ENCODE measurements at places on chromosomes 11 and 22.

GRCh38 chr11:125315079-125315740 lies 150.7 kb downstream of the PKNOX2 start:
- DNase-seq, result no peak

DNA sequence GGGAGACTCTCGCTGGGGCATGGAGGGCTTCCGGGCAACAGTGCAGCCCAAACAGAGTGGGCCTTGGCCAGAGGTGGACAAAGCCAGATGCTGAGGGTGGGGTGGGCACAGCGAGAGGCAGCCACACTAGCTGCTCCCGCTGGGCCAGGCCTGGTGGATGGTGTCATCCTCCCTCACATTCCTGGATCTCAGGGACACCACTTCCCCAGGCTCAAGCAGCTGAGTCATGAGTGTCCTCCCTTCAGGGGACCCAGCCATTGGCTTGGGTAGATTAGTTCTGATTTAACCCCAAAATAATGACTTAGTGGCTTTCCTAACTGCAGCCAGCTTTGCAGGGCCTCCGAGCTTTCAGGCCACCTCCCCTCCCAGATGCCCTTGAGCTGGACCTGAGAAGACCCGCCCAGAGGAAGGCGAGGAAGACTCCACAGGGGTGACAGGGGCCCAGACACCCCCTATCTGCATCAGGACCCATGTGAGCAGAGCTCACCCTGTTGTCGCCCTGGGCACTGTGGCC lies 25.9 kb upstream of the WNT7B start:
- DNase-seq, result no peak

- no peak for DNase-seq
Measured at GRCh38 chr11:11265994-11266606, 87.0 kb downstream of the CSNK2A3 start.

GRCh38 chr11:12717851-12718291 lies 43.6 kb downstream of the TEAD1 start:
- no peak for DNase-seq

GRCh38 chr11:23226331-23227077 lies 366.2 kb upstream of the CCDC179 start:
- no peak for DNase-seq

DNA sequence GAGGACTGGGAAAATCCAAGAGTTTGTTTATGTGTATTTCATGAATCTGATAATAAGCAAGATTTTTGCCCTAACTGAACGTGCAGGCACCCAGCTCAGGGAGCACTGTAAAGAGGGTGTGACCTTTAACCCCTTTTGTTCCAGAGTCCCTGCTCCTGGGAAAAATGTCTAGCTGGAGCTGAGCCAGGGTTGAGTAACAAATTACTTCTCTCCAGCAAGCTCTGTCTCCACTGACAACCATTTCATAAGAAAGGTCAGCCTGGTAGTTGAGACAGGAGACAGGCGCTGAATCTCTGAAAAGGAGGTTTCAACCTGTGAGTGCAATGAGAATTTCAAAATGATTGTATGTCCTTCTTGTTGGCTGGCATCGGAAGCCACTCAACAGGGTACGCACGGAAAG lies 156.4 kb upstream of the NARS2 start:
- DNase-seq, result no peak

DNA sequence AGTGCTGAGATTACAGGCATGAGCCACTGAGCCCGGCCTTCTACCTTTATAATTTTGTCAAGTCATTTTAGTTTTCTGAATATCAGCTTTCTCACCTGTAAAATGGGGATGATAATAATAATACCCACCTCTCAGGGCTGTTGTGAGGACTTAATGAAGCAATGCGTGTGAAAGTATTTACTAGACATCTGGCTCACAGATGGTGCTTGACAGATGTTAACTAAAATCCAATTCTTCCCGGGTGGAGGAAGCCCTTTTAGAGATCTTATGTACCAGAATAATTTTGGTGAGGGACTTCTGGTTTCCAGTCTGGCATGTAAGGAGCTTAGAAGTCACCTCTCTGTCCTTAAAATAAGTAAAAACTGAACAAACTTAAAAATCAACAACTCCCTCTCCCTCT lies 43.7 kb upstream of the NUP160 start:
- no peak for DNase-seq

DNA sequence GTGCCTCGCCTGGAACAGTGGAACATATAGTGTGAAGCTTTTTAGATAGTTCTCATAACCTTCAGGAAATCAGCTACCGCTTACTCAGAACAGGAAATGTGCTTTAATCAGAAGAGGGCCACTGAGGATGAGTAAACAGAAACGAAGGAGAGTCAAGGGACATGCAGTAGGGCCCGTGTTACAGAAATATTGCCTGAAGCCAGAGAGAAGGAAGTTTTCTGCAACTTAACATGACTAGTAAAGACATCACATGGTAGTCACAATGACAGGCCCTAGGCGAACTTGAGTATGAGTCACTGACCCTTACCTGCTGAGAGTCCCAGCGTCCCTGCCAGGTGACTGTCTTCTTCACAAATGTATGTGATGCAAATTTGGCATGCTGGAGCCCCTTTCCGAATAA lies 39.4 kb downstream of the CARD18 start:
- no peak for DNase-seq

GRCh38 chr22:33600113-33600512 lies 320.2 kb downstream of the LARGE1 start:
- no peak for DNase-seq

DNA sequence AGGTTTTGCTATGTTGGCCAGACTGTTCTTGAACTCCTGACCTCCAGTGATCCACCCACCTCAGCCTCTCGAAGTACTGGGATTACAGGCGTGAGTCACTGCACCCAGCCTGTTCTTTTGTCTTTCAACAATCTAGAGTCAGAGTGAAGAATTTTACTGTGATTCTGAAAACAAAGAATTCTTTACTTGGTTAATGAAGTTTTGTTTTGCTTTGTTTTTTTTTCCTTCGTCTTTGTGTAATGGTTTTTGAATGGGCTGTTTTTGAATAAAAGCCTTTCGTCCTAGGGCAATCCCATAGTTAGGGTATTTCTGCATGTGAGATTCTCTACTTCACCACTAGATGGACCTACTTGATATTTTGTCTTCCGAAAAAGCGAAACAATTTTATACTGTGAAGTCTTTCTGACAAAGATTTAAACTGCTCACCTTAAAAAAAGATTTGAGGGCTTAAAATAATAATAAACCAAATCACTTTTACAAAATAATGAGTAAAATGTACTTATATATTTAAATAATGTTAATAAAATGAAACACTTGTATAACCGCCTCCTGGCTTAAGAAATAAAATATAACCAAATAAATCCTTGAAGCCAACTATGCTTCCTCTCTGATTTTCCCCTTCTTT lies 43.4 kb upstream of the SC5D start:
- no peak for DNase-seq

- DNase-seq, result no peak
Measured at GRCh38 chr11:10673501-10674062, 20.0 kb downstream of the IRAG1 start.

GRCh38 chr11:103480421-103480820 lies 371.2 kb downstream of the DYNC2H1 start:
- no peak for DNase-seq

DNA sequence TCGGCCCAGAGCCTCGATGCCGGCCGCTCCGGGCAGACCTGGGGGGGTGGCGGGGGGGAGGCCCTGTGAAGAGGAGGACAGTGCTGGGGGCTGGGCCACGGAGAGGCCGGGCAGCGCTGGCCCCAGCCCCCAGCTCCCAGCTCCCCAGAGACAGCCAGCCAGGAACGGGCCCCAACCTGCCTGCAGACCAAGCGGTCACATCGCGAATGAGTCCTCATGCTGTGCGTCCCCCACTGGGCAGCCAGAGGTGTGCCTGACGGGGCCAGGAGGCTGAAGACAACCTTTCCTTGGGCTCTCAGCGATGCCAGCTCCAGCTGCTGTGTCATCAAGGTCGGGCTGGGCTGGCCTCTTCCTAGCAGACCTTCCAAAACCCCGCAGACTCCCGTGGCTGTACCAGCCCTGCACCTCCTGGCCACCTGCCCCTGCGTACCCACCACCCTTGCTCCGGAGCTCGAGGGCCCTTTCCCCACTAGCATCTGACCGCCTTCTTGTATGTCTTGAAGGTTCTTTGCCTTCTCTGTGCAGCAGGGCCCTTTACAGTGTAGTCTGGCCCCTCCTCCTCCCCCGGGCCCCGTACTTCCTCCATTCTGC lies 88.4 kb downstream of the CDKN1C start:
- no peak for DNase-seq

- DNase-seq, result no peak
Measured at GRCh38 chr11:96778272-96778671, 388.5 kb downstream of the JRKL start.

DNA sequence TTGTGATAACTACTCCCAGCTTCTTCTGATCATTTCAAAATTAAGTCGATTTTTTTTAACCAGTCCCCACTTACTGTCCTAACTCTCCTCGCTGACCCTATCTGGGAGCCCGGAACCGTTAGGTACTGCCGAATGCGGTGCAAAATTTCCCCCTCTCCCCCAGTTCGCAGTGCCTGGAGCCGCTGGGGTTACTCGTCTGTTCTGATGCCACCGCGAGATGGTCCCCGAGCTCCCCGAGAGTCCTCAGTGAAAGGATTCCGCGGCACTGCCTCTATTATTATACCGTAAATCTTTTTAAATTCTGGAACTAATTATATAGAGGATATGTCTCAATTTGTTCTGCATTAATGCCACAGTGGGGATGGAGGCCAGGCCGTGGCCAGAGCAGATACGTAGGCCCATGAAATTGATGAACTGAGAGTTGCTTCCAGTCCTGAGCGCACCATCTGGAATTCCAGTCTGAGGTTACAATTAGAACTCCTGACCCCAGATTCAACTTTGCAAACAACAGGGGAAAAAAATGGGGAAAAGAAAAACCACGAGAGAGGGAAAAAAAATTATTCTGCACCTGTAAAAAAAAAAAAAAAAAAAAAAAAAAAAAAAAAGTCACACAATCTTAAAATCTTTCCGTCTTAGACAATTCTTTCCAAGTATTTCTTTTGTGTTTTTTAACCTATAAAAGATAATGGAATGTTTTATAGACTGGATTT lies 4.3 kb upstream of the WT1 start:
- no peak for DNase-seq

GRCh38 chr22:17411213-17411612 lies 42.0 kb downstream of the CECR2 start:
- DNase-seq, result no peak

DNA sequence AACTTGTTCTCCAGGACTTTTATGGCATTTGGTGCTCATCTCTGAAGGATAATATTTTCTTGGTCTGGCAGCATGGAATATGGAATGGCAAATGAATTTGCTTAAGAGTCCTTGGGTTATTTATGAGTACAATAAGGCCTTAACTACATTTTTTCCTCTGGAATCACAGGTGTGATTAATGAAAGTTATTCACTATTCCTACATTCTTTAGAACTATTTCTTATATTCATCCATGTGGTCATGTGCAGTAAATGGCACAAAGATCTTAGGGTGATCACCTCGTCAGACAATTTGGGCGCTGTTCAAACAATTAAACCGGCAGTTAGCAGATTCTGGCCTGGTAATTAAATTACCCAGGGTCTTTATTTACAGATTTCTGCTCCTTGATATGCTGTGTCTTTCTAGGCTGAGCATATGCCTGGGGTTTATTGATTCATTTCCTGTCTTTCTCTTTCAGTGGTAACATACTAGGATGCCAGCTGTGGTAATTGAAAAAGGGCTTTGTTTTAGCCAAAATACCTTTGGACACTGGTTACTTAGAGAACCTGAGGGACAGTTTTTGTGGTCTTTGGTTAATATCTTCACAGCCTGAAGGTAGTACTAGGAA lies 31.6 kb downstream of the SIK2 start:
- no peak for DNase-seq

DNA sequence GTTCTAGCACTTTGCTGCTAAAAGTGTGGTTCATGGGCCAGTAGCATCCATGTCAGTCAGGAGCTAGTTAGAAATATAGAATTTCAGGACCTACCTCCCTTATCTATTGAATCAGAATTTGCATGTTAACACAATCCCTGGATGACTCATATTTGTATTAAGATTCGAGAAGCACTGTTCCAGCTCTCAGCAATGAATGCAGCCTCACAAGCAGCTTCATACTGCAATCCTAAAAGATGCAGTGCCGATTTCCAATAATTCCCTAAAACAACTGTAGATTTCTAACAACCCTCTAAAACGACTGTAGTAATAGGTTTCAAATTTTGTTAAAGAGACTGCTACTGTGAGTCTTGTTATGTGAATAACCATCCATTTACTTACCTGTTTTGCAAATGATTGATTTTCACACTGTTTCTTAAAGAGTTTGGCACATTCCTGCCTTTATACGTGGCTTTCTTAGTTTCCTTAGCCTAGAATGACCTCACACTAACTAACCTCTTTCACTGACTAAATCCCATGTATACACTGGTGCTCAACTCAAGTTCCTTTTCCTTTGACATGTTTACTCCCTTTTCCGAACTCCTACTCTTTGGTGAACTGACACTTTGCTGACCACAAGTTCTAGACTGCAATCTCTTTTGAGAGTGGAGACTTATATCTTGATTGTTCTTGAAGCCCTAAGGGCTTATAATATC lies 511.8 kb downstream of the METTL15 start:
- DNase-seq, result no peak

DNA sequence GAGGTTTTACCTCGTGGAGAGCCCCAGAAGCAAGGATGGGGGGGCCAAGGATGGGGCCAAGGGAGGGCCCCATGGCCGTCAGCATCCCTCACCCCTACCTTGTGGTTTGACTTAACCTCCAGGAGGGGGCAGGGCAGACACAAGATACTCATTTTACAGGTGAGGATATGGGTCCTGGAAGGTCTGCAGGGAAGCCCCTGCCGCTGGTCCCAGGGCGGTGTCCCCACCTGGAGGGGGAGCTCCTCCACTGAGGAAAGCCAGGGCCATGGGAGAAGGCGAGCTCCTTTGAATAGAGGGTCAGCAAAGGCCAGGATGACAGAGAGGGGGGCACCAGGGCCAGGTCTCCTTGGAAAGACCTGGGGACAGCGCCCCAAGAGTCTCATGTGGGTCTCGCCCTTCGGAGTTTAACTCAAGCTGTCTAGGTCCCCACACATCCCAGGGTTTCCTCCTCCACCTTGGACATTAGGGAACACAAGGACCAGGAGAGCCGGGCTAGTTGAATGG lies 5.9 kb upstream of the ADORA2A start:
- no peak for DNase-seq

DNA sequence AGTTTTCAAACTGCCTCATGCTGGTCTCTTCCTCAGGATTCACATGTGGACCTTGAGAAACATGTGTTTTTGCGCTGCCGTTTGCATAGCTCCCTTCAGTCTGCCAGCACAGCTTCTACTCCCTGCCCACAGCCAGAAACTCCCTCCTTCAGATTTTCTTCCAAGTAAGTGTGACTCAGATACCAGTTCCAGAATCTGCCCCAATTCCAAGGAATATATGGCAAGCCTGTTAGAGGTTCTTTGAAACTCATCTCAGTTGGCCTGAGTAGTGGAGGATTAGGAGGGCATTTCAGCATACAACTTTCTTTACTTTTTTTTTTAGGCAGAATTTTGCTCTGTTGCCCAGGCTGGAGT lies 67.1 kb downstream of the SNX19 start:
- no peak for DNase-seq

DNA sequence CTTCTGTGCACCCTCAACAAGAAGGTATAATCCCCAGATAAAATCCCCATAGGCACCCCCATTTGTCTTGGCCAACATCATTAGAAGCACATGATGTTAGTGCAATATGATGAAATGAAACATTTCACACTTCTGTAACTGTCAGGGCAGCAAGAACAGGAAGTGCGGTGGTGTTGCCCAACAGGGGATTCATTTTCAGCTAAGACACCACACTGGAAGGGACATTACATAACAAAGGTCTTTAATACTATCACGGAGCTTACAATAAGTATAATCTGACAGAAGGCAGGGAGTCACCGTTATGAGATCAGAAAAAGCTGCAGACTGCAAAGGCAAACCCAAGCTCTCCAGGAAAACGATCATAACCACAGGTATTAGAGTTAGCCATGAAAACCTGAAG lies 2.0 kb downstream of the OR52W1 start:
- no peak for DNase-seq

GRCh38 chr22:46671824-46672432 lies 51.7 kb downstream of the GRAMD4 start:
- no peak for DNase-seq
